ENCODE measurements at places on chromosomes 12 and 14.

- DNase-seq = peak; percentile 44
Measured at GRCh38 chr14:54446161-54446693, 5.1 kb upstream of the CNIH1 start.

DNA sequence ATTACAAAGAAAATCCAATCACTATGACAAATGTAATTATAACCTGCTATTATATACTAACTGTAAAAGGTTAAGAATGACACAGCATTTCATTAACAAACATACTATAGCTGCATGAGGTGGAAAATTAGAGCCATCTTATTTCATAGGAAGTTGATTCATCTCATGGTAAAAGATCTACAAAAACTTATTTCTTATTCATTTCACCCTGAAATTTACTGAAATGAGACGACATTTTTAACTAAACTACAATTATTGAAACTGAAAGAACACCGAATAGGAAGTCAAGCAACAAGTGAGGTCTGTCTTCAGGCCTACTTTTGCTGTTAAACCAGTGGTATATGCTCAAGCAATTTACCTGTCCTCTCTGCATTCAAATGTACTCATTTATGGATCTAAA, 87.2 kb downstream of the CEP83 start:
- DNase-seq = no peak

- no peak for DNase-seq
Measured at GRCh38 chr12:54650409-54650808, 2.2 kb upstream of the DCD start.

GRCh38 chr12:106941481-106942156, 14.1 kb upstream of the TMEM263 start:
- DNase-seq = no peak

DNA sequence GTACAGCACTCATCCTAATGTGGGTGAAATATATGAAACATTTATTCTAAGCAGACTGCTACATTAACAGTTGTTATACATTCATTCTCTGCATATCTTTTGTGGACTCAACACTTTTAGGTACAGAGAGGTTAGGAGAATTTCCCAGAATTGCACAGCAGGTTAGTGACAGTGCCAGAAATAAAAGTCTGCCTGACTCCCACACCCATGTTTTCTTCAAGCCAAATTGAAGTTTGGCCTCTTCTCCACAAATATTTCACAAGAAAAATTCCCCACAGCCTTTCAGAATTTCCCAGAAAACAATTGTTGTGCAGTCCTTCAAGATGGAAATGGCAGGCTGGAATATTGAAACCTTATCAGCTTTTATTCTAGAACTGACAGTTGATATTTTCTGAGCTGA, 464.8 kb downstream of the RAD51B start:
- DNase-seq = no peak

- DNase-seq = no peak
Measured at GRCh38 chr12:52228931-52229330, 4.1 kb upstream of the KRT7 start.

DNA sequence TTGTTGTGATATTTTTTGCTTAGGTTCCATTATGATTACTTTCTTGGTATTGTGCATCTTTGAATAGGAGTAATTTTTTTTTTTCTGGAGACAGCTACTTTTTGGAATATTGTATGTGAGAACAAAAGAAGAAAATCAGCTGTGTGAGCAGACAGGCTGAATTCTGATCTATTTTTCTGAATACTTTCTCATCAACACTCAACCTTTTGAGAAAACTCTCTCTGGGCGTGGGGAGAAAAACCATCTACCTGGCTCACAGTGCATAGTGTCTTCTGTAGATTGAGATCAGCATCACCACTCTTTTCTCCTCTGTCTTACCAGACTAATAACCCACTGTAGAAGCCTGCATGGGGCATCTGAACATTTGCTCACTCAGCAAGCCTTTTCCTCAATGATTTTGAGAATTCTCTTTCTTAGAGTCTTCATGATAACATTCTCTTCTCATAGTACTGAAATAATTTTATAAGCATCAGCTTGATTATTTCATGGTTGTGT, 3.3 kb downstream of the PIK3C2G start:
- no peak for DNase-seq

DNA sequence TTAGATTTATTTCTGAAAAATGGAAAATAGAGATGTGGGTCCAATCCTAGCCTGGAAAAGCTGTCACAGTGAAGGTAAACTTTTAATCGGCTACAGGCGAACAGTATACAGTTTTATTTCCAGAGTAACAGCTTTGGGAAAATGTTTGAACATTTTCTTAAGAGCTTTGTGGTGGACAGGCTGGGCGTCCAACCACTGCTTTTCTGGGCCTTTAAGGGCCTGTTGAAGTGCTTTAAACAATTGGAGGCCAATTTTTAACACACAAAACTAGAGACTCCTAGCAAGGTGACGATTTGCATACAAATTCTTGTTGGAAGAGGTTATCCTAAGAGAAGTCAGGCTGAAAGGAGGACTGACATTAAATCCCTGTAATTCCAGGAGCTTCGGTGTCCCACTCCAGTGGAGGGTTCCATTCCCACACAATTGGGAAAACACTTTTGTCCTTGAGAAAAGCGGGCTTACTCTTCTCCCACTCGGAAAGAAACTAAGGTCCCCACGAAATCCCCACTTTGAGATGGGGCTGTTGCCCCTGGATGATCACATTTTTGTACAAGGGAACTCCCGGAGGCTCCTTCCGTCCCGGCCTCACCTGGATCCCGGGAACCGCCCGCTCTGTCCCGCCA, 26.9 kb downstream of the BCL11B start:
- DNase-seq = no peak

DNA sequence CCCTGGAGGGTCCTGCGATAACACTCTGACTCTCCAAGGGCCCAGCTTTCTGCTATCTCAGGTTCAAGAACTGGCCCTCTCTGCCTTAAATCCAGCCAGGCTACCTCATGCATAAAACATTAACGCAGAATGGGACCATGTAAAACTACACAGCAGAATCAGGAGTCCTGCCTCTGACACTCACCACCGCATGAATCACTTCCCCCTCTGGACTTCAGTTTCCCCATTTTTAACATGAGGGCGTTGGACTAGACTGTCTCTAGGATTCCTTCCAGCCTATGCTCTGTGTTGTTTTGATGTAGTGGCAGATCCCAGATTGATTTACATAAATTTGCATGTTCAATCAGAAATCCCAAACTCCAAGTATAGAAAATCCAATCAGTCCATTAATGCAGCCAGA, 3.3 kb downstream of the NCKAP5L start:
- no peak for DNase-seq

GRCh38 chr12:116280595-116281290, 3.2 kb upstream of the MED13L start:
- peak; percentile 38 for DNase-seq

DNA sequence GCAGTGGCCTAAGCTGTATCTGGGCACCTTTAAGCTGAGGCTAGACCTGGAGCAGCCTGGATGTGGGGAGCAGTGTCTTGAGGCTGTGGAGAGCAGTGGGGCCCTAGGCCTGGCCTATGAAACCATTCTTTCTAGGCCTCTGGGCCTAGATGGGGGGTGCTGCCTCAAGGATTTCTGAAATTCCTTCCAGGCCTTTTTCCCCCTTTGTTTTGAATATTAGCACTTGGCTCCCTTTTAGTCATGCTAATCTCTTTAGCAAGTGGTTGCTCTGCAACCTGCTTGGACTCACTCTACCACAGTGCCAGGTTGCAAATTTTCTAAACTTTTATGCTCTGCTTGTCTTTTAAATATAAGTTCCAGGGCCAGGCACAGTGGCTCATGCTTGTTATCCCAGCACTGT, 41.6 kb upstream of the RFX4 start:
- no peak for DNase-seq

GRCh38 chr14:101707863-101708620, 53.5 kb upstream of the PPP2R5C start:
- DNase-seq = no peak

DNA sequence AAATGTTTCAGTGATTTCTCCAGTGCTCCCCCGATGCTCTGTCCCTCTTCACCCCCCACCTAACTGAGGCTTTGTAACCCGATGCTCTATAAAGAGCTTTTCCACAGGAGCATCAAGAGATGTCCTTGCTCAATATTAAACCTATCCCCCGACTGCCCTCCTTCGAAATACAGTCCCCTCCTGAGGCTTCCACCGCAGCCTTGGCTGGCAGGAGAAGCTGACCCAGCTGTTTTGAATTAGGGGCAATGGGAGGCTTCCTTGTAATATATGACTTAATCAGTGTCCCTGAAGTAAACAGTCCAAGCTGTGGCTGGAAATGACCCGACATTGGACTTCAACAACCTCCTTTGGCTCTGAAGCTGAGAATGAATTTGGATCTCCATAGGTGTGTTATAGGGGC, 62.4 kb downstream of the TMEM30B start:
- DNase-seq = no peak

GRCh38 chr12:89349814-89350213, 2.5 kb downstream of the DUSP6 start:
- peak; percentile 27 for DNase-seq

DNA sequence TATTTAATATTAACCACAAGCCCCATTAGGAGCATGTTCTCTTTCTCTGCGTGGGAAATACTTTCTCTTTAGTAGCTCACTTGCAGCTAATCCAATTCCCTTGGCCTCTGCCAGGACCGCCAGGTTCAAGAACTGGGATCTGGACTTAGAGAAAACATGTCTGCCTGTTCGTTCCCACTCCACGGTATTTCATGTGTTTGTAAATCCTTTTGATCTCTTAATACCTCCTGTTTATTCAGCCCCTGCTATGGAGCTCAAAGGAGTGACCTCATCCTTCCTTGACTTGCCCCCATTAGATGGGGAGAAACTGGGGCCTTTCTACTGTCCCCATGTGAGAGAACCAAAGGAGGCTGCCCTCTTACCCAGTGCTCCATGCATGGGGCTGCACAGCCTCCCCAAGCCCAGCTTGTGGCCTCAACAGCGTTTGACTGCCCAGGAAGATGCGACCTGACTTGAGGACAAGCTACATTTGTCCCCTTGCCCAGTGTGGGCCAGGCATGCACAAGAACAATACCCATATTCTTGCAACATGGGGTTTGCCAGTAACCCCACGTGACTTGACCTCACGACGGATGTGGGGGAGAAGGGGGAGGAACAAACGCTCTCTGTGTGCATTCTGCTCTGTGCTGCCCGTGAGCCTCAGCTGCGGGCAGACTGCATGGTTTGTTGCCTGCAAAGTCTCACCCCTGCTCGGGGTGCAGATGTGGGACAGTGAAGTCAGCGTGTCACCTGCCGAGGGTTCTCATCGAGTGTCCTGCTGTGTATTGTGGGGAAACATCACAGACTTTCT, 30.3 kb downstream of the CD9 start:
- DNase-seq = peak; percentile 30

- no peak for DNase-seq
Measured at GRCh38 chr12:81809829-81810595, 50.9 kb upstream of the PPFIA2 start.

- no peak for DNase-seq
Measured at GRCh38 chr12:85156569-85156968, 120.4 kb downstream of the LRRIQ1 start.

DNA sequence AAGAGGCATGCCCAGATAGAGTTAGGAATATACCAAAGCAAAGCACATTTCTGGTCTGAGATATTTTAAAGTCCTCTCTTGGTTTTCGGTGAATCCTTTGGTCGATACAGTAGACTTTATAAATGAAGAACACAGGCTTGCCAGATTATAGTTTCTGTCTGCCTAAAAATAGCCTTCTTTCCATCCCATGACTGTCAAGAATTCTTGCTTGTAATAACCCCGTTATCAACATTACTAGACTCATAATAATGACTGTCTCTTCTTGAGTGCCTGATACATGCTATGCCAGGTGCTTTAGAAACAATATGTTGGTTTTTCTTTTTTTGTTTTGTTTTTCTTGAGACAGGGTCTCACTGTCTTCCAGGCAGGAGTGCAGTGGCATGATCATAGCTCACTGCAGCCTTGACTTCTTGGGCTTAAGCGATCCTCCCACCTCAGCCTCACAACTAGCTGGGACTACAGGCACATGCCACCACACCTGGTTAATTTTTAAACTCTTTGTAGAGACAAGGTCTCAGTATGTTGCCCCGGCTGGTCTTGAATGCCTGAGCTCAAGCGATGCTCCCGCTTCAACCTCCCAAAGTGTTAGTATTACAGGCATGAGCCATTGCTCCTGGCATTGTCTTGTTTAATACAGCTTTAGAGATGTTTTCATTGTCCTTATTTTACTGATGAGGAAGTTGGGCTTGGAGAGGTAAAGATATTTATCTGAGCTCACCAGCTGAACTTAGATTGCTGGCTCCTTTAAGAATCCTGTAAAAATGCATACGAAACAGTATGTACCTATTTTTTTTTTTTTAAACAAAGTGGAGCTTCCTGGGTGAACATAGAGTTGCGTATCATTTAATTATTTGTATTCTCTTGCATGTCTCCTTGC, 30.4 kb downstream of the CHST11 start:
- DNase-seq = no peak

DNA sequence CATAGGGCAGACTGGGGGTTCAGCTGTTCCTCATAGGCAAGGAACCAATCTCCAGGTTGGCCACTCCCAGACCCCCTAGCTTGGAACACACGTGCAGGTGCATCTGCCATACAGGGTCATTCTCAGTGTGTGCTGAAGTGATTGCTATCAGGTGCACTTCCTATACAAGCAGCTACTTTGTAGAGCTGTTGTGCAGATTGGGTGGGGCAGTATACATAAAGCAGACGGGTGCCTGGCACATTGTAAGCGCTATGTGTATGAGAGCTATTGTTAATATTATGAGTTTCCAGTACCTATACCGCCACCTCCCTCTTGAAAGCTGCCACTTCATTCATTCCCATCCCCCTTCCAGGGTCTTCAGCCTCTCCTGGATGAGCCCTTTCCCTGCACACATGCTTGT, 17.3 kb downstream of the IRF2BPL start:
- DNase-seq = peak; percentile 41

DNA sequence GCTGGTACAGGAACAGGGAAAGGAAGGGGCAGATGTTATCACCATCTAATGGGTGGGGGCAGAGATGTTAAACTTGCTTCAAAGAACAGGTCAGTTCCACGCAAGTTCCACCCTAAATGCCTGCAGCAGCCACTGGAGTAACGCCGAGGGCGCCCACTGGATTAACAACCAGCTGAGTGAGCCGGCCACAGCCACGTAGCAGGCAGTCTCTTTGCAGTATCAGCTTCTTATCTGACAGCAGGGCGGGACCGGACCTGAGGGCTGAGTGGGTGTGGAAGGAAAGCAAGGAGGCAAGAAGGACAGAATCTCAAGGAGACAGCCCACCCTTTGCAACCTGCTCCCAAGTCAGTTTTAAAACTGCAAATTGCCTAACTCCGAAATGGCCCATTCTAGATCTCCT, 38.4 kb upstream of the FOXN3 start:
- DNase-seq = no peak

Measured in NCI-H510A (cell line).